Neuronal stem cell (in vitro differentiated cells): ENCODE measurements at places on chromosomes 7 and 10.

DNA sequence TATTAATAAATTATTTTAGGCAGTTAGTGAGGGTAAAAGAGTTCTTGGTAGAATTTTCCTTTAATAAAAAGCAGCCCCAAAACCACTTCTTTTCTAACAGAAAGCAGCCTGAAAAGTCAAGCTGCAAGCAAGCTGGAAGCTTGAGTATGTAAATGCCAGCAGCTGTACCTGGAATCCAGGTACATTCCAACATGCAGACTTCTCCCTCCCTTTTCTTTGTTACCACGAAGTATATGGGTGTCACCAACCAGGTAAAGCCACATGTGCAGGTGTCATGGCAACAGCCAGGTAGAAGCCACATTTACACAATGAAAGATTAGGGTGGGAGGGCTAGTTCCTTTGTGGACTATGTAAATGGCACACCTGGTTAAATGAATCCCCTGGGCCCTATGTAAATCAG lies 114.6 kb downstream of the EPC1 start:
- no peaks in the 10 kb centered on the region for H3K27me3 ChIP-seq
- H3K36me3 ChIP-seq: no peaks in the 10 kb centered on the region
- no peaks in the 10 kb centered on the region for H3K4me1 ChIP-seq
- H3K27ac ChIP-seq: no peak overlapping the region
- no peak overlapping the region for H3K4me3 ChIP-seq

DNA sequence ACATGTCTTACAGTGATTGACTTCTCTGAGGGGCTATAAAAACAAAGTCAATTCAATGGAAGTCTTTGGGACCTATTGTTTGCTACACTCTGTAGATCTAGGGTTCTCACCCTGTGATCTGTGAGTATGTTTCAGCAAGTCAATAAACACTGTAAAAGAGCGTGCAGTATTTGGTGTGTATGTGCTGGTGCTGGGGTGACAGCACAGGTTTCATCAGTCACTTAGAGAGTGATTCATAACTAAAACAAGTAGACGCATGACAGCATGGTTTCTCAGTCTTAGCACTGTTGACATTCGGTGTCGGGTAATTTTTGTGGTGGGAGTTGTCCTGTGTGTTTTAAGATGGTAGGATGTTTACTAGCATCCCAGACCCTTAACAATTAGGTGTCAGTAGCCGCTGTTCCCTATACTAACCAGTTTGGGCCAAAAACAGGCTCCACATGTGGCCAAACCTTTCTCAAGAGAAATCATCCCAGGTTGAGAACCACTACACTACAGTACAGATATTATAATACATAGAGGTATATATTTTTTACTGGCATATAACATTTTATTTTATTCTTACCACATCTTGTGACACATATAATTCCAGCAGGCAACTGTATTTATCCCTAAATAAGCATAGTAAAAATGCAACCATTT lies 411.8 kb downstream of the ARL4A start:
- H3K4me3 ChIP-seq: no peak overlapping the region
- no peaks in the 10 kb centered on the region for H3K36me3 ChIP-seq
- H3K27me3 ChIP-seq: no peaks in the 10 kb centered on the region
- DNase-seq: no peak

DNA sequence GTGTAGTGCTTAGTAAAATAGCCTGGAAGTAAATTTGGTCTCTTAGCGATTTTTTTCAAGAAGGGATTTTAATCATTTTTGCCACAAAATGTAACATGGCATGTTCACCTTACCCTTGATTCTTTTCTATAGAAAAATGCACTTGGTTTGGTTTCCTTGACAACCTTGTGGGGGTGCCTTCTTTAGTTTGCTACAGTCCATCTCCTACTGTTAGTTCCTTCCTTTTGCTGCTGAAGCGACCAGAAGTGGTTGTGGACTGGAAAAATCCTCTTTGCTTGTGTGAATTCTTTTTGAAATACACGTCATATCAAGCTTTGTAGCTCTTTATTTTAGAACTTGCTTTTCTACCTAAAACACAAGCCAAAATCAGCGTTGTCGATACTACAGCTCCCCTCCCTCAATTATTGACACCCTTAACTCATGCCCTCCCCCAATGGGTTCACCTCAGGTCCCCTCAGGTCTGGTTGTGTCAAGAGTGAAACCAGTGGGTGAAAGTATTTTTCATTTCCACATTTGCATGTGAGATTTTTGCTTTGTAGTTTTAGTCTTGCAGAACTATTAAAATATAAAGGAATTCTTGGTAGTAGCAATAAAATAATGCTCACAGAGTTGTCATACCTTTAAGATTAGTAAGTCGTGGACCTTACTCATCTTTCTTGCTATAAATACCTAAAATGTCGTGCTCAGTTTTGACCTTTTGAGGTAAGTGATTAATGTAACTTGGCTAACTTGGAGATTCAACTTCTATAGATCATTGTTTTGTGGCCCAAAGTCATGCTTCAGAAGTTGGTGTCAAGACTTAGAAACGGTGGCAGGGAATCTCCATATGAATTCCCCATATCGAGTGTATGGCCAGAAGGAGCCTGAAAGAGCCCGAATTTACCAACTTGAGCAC lies 1.5 kb downstream of the ACTR3B start:
- no peak overlapping the region for H3K4me3 ChIP-seq
- no peaks in the 10 kb centered on the region for H3K27me3 ChIP-seq
- no peak overlapping the region for H3K27ac ChIP-seq

- peak; percentile 36 for DNase-seq
- H3K27me3 ChIP-seq: no peaks in the 10 kb centered on the region
- no peak overlapping the region for H3K4me3 ChIP-seq
- no peak overlapping the region for H3K27ac ChIP-seq
- no peaks in the 10 kb centered on the region for H3K4me1 ChIP-seq
- H3K36me3 ChIP-seq: no peaks in the 10 kb centered on the region
Observed at GRCh38 chr7:35446091-35446490, 192.2 kb upstream of the TBX20 start.

DNA sequence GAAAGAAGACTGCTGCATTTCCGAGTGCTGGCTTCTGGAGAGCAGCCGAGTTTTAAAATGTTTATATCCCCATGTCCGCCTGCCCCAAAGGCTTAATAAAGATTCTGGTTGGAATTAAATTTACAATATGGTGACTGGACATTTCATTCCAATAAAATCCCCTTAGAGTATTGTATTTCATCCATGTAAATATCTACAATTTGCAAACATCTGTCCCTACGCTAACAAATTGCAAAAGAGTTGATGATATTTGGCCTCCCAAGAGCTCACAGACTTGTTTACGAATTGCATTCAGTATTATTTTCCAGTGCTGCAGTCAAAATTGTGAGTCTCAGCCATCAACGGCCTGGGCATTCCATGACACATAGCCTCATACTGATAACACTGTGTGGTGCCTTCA lies 50.1 kb downstream of the PLEKHS1 start:
- no peak overlapping the region for H3K4me3 ChIP-seq
- no peaks in the 10 kb centered on the region for H3K4me1 ChIP-seq
- no peaks in the 10 kb centered on the region for H3K27me3 ChIP-seq

DNA sequence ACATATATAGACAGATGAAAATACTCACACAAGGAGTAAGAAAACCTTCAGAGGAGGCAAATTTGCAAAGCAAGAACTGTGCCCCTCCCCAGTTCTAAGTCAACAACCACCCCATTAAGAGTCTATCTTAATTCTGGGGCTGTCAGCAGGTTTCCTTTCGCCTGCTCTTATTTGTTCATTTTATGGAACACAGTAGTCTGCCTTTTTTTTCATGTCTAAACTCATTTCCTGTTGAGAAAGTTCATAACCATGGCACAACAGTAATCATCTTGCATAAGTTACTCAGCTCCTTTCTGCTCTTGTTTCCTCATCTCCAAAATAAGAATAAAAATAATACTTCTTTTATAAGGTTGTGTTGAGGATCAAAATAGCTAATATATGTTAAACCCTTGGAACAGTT lies 25.8 kb upstream of the AMPH start:
- no peaks in the 10 kb centered on the region for H3K36me3 ChIP-seq
- no peaks in the 10 kb centered on the region for H3K27me3 ChIP-seq
- no peak for DNase-seq
- no peak overlapping the region for H3K27ac ChIP-seq

DNA sequence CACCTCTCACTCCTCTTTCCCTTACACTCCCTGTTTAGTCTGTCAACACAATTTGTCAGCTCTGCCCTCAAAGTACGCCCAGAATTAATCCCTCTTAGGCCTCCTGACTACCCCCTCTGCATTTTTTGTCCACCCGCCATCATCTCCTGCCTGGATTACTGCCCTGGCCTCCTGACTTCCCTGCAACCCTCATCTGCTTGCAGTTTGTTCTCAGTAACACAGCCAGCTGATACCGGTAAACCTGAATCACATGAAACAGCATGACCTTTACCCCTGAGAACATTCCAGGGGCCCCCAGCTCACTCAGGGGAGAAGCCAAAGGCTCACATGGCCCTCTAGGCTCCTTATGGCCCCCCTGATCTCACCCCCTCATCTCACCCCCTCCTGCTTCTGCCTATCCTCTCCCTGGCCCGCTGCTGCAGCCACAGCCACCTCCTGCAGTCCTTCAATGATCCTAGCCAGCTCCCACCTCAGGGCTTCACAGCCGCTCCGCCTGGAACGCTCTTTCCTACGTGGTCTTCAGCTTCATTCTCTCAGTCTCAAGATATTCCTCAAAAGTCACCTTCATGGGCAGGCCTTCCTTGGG lies 8.9 kb downstream of the C10orf53 start:
- H3K4me1 ChIP-seq: no peaks in the 10 kb centered on the region
- no peak overlapping the region for H3K4me3 ChIP-seq
- no peaks in the 10 kb centered on the region for H3K36me3 ChIP-seq
- peaks cover 33% of the 10 kb centered on the region for H3K27me3 ChIP-seq
- no peak overlapping the region for H3K27ac ChIP-seq
- no peak for DNase-seq

GRCh38 chr7:49127359-49127913 lies 203.1 kb downstream of the CDC14C start:
- H3K27ac ChIP-seq: no peak overlapping the region
- no peaks in the 10 kb centered on the region for H3K36me3 ChIP-seq
- H3K4me1 ChIP-seq: peaks cover 5% of the 10 kb centered on the region
- DNase-seq: no peak

- no peaks in the 10 kb centered on the region for H3K27me3 ChIP-seq
- no peak for DNase-seq
- no peak overlapping the region for H3K27ac ChIP-seq
- no peaks in the 10 kb centered on the region for H3K4me1 ChIP-seq
Observed at GRCh38 chr10:106612381-106612780, 552.1 kb downstream of the SORCS1 start.

GRCh38 chr10:63627881-63628296 lies 106.7 kb downstream of the REEP3 start:
- H3K4me1 ChIP-seq: peaks cover 14% of the 10 kb centered on the region
- H3K4me3 ChIP-seq: no peak overlapping the region
- no peak overlapping the region for H3K27ac ChIP-seq

DNA sequence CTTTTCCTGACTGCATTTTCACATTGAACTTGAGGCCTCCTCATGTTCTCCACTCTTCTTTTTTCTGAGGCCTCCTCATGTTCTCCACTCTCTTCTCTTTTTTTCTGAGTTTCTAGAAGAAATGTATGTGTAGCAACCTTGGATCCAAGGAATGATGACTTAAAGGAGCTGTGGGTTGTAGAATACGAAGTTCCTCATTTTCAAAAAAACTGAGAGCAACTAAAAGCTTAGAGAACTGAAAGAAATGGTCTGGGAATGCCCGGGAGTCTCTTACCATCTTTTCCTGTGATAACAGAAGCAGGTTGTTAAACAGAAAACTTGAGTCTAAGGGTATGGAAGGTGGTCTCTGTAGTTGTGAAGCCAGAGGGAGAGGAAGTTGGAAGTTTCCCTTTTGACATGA lies 32.8 kb downstream of the MRPS33 start:
- no peaks in the 10 kb centered on the region for H3K27me3 ChIP-seq
- no peak overlapping the region for H3K27ac ChIP-seq
- no peaks in the 10 kb centered on the region for H3K4me1 ChIP-seq

- DNase-seq: no peak
- H3K4me3 ChIP-seq: no peak overlapping the region
- H3K36me3 ChIP-seq: no peaks in the 10 kb centered on the region
- H3K27me3 ChIP-seq: no peaks in the 10 kb centered on the region
- no peaks in the 10 kb centered on the region for H3K4me1 ChIP-seq
- no peak overlapping the region for H3K27ac ChIP-seq
Observed at GRCh38 chr7:142822714-142823113, 32.2 kb upstream of the EPHB6 start.

- no peaks in the 10 kb centered on the region for H3K27me3 ChIP-seq
- H3K4me3 ChIP-seq: no peak overlapping the region
- no peaks in the 10 kb centered on the region for H3K4me1 ChIP-seq
Observed at GRCh38 chr7:92611735-92612134, 21.5 kb upstream of the FAM133B start.

- H3K27me3 ChIP-seq: no peaks in the 10 kb centered on the region
- DNase-seq: no peak
- no peak overlapping the region for H3K27ac ChIP-seq
- peaks cover 3% of the 10 kb centered on the region for H3K4me1 ChIP-seq
- no peaks in the 10 kb centered on the region for H3K36me3 ChIP-seq
Observed at GRCh38 chr10:34102237-34102673, 712.8 kb downstream of the PARD3 start.

DNA sequence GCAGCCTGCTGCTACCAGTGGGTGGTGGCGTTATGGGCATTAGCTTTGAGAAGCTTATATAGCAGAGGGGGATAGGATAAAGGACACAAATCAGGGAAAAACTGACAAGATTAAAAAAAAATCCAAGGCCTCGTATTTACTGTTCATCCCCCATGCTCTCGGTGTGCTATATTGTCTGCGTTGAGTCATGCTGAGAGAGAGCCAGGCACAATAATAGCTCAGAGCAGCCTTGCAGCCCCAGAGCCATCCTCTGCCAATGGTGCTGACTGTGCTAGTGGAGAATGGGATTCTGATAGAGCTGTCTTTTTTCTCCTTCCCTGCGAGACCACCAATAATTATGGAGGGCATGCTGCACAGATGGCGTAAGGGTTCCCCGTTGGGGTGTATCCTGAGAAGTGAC lies 51.7 kb upstream of the FZD1 start:
- H3K4me1 ChIP-seq: peaks cover 7% of the 10 kb centered on the region
- DNase-seq: no peak
- H3K27ac ChIP-seq: no peak overlapping the region
- H3K4me3 ChIP-seq: no peak overlapping the region

GRCh38 chr7:29797112-29797944 lies 9.0 kb upstream of the WIPF3 start:
- no peak overlapping the region for H3K4me3 ChIP-seq
- H3K4me1 ChIP-seq: no peaks in the 10 kb centered on the region
- no peak overlapping the region for H3K27ac ChIP-seq
- no peak for DNase-seq
- H3K36me3 ChIP-seq: no peaks in the 10 kb centered on the region
- no peaks in the 10 kb centered on the region for H3K27me3 ChIP-seq
